ENCODE measurements at places on chromosomes 1 and 21.
A peak's percentile ranks its signal among the peaks of the same experiment; 100 is the strongest.

DNA sequence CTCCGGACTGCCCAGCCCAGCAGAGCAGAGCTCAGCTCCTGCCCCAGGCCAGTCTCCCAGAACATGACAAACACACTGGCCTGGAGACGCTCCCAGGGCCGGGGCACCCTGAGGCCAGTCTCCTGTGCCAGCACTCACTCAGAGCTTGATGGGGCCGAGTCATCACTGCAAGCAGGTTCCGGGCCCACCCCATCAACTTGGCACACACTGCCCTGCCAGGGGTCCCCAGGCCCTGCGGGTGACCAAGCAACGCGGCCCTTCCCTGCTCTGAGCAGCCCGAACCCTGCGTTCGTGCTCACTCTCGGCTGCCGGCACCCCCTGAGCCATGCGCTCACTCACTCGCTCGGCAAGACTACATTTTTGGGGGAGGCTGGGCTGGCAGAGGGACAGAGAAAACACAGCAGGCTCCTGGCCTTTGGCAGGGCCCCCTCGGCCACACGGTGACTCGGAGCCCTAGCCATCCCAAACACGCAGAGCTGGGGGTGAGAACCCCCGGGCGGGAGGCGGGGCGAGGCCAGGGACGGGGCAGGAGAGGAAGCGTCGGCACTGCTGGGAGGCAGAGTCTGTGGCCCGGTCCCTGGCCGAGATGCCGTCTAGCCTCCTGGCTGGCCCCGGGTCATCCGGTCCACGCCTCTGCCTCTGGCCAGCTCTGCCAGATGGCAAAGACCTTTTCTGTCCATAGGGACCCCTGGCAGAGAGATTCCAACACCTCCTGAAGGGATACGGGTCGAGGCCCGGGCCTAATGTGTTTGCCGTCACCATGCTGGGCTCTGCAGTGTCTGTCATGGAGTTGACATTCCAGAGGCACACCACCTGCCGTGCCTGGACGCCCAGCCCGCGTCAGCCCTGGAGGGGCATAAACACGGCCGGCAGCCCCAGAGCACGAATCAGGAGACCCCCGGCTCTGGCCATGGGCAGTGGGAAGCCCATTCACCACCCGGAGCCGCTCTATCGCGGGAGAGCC lies 68.0 kb downstream of the MEGF6 start:
- DNase-seq: no peak

DNA sequence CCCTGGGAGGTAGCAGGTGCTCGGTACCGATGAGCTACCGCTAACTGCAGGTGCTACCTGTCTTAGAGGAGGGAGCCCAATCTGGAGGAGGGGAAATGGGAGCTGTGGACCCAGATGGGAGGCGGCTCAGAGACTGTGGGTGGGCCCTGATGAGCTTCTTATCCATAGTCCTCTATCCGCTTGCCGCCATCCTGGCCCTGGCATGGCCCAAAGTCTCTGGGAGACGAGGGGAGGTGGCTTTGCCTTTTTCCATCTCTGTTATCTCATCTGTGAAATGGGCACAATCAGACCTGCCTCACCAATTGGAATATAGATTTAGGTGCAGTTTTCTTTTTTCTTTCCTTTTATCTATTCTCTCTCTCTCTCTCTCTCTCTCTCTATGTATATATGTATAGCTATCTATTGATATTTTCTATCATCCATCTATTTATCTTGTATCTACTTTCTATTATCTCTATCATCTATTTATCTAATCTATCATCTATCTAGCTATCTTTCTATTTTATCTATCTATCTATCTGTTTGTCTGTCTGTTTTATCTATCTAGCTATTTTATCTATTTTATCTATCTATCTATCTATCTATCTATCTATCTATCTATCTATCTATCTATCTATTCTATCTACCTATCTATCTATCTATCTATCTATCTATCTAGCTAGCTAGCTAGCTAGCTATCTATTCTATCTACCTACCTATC lies 16.5 kb downstream of the TNFRSF1B start:
- DNase-seq: no peak

DNA sequence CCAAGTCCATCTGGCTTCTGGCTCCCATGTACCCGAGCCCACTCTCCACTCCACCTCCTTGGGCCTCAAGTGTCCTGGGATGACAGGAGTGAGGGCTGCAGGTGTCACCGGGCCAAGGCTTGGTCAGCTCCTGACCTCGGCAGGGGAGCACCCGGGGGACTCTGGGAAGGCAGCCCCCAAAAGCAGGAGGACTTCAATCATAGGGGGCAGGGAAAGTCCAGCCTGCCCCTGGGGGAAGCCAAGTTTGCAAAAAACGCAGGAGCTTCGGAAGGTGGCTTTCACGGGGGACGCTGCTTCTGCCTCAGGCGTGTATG lies 56.8 kb downstream of the KCNAB2 start:
- no peak for DNase-seq

- no peak for DNase-seq
Measured at GRCh38 chr1:227744668-227745067, 9.4 kb downstream of the SNAP47 start.

DNA sequence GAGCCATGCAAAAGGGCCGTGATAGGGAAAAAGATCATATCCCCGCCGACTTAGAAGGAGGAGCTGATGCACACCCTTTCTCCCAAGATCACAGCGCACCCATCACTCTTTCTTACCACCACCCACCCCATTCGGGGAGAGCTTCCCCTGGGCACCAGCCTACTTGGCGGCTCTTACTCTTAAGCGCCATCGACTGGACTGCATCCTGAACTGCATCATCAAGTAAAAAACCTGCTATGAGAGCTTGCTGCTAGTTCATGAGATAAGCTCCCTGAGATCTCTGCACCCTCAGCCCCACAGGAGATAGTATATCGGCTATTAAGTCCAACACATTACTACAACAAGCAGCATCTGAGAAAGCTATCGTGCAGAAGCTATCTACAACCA lies 125.1 kb downstream of the BARHL2 start:
- no peak for DNase-seq

DNA sequence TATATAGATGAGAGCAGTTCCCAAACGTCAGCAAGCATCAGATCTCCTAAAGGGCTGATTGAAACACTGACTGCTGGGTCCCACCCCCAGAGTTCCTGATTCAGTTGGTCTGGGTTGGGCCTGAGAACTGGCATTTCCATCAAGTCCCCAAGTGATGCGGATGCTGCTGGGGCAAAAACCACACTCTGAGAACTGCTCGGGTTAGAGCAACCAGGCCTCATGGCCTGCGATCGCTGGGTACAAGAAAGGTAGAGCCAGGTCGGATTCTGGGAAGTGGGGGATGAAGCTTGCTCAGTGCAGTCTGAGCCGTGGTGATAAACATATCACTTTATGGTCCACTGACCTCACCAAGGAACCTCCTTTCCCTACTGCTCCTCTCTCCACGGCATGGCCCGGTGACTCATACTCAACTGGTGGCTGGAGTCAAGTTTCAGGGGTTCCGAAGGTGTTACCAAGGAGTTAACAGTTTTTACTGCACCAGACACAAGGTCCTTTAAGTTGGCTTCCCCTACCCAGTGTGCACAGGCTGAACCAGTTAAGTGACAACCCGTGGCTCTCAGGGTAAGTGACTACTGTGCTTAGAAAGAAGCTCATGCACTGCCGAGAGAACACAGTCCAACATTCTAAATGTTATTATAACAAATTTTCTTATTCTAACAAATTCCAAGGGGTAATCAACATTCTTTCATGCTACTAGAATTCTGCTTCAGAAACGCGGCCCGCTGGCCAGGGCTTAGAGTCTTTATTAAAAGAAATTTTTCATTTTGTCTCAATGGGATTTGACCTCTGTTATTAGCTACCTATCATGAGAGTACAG lies 153.5 kb downstream of the TGFBR3 start:
- no peak for DNase-seq

DNA sequence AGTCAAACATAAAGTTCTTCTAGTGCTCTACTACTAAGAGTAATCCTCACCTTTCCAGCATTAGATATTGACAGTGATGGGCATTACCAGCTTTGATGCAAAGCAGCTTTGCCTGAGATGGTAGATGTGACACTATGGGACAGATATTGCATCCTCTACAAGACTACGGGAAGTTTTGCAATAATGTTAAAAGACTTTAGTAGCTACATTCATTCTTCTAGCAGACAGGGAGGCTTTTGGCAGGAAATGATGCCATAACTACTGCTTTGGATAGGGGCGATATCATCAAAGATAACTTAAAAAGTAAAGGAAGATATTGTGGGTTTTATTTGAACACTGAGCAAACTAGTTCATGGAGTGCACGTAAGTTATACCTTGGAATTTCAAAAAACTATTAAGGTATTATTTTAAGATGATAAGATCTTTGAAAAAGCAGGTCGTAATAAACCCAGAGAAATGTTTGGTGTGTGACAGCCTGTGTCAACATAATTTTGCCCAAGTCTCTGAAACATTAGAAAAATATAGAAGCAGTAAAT lies 368.3 kb upstream of the TMPRSS15 start:
- no peak for DNase-seq

- DNase-seq: no peak
Measured at GRCh38 chr1:103448560-103448959, 76.9 kb upstream of the RNPC3 start.

- peak; percentile 19 for DNase-seq
Measured at GRCh38 chr1:112298558-112298957, 97.5 kb upstream of the CTTNBP2NL start.

DNA sequence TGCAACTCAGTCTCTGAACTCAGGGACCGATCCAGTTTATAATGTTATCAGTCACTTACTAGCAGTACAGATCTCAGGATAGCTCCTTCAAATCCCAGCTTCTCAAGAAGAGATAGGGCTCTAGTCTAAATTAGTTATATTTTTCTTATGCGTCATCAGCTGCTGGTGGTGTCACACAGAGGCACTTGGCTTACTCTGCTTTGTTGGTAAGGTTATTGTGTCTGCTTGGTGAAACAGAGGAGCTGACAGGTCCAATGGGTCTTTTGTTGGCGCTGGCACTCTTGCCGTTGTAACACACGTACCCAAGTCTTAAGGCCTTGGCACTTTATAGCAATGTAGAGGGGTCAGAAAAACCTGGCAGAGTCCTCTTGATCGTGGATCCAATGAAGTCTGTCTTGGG lies 12.2 kb downstream of the TOR1AIP2 start:
- DNase-seq: no peak

DNA sequence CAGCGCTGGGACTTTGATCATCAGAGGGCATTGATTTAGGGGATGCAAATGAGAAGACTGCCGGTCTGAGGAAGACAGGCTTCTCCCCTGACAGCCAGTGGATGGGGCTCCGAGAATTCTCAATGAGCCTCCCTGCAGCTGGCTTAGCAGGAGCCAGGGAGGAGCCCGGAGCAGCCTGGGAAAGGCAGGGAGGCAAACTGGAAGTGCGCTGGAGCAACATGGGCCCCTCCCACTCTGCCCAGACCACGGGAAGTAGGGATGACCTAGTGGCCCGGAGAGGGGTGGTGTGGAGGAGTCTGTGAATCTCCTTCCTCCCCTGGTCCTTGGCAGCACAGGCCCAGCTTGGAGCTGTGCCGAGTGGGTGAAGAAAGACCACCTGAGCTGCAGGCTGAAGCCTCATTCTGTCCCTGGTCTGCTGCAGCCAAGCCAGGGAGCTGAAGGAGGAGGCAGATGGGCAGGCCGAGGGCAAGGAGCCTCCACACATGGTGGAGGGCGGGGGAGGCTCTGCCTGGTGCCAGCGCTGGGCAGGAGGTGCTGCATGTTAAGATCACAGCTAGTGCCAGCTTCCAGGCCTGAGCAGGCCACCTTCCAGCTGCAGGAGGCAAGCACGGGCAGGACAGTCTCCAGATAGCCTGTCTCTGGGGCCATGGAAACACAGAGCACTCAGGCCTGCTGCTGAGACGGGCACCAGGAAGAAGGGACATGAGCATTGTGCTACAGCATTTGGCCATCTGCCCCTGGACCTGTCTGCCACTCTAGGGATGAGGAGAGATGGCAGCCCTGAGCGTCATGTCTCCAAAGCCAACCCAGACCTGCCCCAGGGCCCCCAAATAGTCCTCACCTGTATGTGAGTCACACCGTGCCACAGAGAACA lies 12.2 kb upstream of the CLSTN1 start:
- no peak for DNase-seq

DNA sequence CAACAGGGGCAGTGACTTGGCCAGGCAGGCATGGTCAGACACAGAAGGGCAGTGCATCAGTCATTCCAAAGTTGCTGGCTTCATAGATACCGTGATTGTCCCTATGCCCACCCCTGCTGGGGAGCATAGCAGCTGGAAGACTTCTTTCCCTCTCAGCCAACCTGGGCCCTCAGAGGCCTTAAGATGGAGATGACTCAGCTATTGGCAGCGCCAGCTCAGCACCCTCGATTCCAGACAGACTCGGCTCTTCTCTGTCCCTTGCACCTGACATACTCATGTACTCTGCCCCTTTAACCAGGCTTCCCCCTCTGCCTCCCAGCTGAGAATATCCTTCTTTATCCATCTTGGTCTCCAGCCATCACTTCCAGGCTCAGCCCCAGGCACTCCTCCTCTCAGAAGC lies 16.8 kb downstream of the SLAMF8 start:
- no peak for DNase-seq

GRCh38 chr1:94257444-94257843 lies 20.1 kb upstream of the ARHGAP29 start:
- no peak for DNase-seq

- DNase-seq: peak; percentile 91
Measured at GRCh38 chr1:160837558-160838205, 25.0 kb downstream of the CD244 start.

DNA sequence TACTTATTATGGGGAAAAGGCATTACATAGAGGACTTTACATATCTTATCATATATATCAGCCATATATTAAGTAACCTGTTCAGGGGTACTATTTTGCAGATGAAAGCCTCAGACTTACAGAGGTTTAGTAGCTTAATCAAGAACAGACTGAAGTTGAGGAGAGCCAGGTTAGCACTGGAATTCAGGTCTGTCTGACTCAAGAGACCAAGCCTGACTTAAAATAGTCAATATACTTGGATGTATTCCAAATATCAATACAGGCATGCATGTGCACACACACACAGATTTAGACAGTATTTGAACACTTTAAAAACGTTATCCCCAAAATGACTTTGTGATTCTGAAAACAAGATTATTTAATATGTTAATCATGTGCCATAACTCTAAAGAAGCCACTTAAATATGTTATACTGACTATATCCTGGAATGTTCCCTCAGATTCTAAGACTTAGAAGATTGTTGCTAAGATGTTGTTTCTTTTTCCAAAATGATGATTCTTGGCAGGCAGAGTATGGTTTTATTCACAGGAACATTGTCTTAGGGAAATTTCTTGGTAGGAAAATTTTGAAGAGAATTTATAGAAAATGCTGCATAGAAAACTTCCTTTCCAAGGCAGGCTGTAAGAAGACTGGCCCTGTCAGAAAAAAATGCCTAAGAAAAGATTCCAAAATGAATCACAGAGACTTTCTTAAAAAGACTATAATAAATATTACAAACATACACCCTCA lies 61.6 kb downstream of the ADAMTS1 start:
- no peak for DNase-seq

- DNase-seq: no peak
Measured at GRCh38 chr1:93753791-93754763, 72.4 kb upstream of the BCAR3 start.

DNA sequence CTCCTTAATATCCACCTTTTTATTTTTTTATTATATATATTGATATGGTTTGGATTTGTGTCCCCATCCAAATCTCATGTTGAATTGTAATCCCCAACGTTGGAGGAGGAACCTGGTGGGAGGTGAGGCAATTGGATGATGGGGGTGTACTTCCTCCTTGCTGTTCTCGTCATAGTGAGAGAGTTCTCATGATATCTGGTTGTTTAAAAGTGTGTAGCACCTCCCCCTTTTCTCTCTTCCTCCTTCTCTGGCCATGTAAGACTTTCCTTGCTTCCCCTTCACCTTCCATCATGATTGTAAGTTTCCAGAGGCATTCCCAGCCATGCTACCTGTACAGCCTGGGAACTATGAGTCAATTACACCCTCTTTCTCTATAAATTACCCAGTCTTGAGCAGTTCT lies 22.7 kb upstream of the CCSAP start:
- DNase-seq: no peak

GRCh38 chr1:2233997-2234761 lies 6.1 kb downstream of the SKI start:
- peak; percentile 72 for DNase-seq
